ENCODE measurements at places on chromosomes 2 and 18.

GRCh38 chr2:151437630-151438029 lies 27.9 kb downstream of the RIF1 start:
- no peak for DNase-seq

- DNase-seq, result no peak
These were observed at the start of gene KIF1A for GRCh38 chr2:240819858-240820606. KIF1A (minus strand) TSS chr2:240820219; CDS start chr2:240797752, 22,467 bp downstream.

DNA sequence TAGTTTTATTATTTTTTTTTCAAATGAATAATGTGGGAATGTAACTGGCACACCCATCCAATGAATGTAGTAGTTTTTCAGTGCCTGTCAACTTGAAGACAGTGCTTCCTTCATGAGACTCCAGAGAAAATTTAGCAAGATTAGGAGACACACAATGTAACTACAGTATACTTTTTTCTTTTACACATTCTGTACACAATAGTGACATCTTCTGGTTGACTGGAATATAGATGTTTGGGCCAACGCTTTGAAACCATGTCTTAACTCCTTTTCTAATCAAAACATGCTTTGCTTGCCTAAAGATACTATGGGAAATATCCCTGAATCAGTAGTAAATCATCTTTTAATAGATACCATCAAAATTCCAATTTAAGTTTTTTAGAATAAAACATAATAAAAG lies 229.5 kb upstream of the ZC3H15 start:
- DNase-seq, result no peak

GRCh38 chr2:127051116-127052056 lies 55.6 kb downstream of the BIN1 start:
- no peak for DNase-seq

GRCh38 chr2:18412980-18413675 lies 147.3 kb downstream of the RDH14 start:
- DNase-seq, result no peak

- DNase-seq, result no peak
These were observed 56.0 kb downstream of the PIK3C3 start for GRCh38 chr18:42011053-42011452.

Data from breast epithelium (tissue), 4 donors.